NCI-H1417 treated with DMSO at 0.1 percent for 48 hours (cell line): ENCODE measurements at places on chromosomes 12 and 14.
A peak's percentile ranks its signal among the peaks of the same experiment; 100 is the strongest.

- peak; percentile 45 for DNase-seq
Measured at GRCh38 chr12:459430-460258, at the start of gene B4GALNT3. TSS of gene B4GALNT3 (plus strand) at chr12:459939. CDS start at chr12:460377, 438 bp downstream.

DNA sequence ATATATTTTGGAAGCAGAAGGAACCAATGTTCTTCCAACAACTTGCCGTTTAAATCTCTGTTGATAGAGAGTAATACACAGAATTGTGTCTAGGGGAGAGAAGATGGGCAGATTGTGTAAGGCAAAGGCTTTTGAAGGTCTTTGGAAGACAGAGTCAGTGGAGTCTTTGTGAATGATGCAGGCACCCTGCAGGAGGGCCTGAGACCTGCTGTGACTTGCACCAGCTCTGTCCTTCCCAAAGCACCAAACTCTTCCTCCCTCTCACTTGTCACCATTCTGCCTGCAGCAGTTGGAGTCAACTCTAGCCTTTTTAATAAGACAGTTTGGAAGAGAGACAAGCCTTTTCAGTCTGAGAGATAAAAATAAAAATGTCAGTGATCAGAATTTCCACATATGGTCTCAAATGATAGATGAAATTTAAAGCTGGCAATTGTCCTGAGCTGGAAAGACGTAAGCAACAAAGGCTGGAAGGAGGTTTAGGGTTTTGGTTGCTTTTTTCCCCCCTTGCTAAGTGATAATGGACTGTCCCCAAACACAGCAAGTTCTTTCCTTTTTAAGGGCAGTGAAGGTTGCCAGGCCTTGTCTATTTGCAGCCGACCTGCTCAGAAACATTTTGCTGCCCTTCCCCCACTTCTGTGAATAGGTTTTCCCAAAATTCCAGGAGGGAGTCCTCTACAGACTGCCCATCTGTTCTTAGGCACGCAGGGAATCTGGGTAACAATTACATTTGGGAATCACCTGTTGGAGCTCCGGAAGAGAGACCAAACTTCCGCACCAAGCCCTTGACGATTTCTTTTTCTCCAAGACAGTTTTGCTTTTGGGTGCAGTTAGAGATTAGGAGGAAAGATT lies 103.0 kb upstream of the NTF3 start:
- no peak for DNase-seq

- no peak for DNase-seq
Measured at GRCh38 chr12:41213107-41213506, 25.0 kb downstream of the PDZRN4 start.

DNA sequence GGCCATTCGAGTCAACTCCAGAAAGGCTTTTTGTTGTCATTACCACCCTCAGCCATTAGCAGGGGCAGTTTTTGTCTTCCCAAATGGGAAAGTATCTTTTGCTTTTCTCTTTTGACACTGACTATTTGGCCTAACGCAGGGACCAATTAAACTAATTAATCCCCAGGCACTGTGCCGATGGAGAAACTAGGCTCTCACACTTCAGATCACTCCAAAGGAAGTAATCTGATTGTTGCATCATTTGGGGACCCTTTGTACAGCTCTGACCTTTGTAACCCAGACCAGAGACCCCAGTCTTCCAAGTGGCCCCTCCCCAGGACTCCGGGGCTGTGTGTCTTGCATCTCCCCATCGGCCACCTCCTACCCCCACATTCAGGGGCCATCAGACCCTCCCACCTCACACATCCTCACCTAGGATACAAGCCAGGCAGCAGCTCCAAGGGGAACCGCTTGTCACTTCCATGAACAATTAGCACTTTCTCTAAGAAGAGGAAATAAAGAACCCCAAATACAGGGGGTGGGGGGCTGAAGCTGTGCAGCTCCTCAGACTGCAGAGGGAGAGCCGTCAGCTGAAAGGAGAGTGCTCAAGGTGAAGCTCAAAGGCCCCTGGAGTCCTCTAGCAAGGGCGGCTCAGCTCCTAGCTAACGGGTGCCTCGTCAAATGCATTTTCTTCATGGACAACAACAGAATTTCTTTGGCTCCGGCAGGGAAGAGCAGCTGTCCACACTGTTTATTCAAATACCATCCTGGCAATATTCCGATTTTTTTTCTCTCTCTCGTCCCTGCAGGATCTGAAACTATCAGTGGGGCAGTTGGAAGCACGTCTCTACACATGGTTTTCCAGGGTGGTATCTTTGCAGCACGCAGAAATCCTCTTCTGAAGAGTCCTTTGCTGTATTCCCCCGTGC lies 64.3 kb upstream of the DIO3 start:
- no peak for DNase-seq

- DNase-seq = no peak
Measured at GRCh38 chr14:52553002-52553670, 500 bp downstream of the GPR137C start.

- DNase-seq = no peak
Measured at GRCh38 chr12:67428431-67428830, 159.3 kb downstream of the CAND1 start.

DNA sequence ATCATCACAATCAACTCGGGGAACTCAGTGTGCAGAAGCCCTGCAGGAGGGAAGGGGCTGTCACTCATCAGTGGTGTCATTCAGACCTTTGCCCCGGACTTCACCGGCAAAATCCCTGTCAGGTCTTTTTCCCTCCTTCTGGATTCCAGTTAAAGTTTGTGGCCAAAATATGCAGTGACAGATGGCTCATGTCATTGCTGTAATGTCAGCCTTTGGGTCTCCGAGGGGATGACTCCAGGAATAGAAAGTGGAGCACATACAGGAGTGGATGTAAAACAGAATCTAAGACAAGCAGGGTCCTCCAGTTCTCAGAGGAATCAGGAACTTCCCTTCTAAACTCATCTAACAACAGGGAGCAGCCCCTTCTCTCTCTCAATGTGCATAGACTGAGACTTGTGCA lies 130.3 kb upstream of the RASSF8 start:
- DNase-seq = no peak

- peak; percentile 48 for DNase-seq
Measured at GRCh38 chr12:101414533-101415119, 7.1 kb upstream of the ARL1 start.

DNA sequence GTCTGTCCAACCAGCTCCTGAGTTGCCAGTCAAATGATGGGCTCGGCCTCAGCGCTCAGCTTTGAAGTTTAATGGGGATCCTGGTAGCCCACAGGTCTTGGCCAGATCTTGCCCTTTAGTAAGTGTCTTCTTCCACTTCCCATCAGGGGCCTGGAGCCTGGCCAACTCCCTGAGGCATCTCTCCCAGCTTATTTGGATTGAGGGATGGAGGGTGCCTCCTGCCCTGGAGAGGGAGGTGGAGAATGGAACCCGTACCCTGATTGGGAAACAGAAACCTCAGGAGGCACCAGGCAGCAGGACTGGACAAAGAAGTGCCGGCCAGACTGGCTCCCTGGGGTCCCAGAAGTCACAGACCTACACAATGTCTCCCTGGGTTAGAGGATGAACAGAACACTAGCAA lies 40.5 kb upstream of the LTBP2 start:
- DNase-seq = no peak

GRCh38 chr12:43969882-43970281 lies 134.0 kb downstream of the TMEM117 start:
- no peak for DNase-seq

- no peak for DNase-seq
Measured at GRCh38 chr12:105899589-105899988, 239.2 kb downstream of the NUAK1 start.

DNA sequence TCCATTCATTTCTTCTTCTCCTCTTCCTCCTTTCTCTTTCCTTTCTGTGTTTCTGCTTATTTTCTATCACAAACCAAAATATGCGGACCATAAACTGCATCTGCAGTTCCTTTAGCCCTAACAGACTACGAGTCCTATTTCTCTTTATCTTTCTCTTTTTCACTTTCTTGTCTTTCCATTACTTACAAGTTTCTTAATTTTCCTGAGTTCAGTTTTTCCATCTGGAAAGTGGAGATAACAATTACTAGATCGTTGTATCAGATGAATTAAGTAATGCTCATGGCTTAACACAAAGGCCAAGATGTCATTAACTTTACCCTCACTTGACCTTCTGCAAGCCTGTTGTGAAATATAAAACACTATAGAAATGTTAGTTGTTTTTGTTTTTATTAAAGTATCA lies 983 bp upstream of the COPS7A start:
- DNase-seq = no peak

- no peak for DNase-seq
Measured at GRCh38 chr14:58287607-58288042, 10.7 kb upstream of the ARID4A start.

DNA sequence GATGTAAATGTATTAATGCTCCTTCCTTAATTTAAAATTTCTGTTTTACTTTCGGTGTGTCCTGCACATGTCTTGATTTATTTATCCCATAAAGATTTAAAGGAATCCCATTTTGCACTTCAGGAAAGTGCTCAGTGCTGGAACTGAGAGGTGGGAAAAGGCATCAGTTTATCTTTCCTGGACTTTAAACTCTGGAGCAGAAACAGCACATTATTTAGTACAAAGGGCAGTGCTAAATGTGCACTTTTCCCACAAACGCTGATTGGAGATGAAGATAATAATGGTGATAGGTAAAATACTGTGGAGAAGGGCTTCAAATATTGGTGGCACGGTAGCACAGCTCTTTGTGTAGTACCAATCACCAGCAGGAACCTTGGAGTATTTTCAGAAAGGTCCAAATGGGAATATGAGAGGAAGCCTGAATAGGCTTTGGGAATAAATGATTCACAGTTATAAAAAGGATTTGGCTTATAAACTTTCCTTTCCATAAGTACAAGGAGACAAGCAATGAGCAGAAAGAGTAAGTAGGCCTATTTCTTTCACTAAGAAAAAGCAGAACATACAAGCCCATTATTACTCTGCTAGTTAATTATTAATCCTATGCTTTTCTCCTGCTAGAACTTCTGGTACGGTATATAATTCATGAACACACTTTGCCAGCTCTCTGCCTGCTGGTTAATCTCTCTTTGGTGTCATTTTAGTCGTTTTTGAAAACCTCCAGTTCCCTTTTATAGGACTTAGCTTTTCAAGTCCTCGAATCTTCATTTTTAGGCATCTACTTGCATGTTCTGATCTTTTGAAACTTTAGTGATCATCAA lies 58.3 kb downstream of the SLC15A5 start:
- DNase-seq = no peak

DNA sequence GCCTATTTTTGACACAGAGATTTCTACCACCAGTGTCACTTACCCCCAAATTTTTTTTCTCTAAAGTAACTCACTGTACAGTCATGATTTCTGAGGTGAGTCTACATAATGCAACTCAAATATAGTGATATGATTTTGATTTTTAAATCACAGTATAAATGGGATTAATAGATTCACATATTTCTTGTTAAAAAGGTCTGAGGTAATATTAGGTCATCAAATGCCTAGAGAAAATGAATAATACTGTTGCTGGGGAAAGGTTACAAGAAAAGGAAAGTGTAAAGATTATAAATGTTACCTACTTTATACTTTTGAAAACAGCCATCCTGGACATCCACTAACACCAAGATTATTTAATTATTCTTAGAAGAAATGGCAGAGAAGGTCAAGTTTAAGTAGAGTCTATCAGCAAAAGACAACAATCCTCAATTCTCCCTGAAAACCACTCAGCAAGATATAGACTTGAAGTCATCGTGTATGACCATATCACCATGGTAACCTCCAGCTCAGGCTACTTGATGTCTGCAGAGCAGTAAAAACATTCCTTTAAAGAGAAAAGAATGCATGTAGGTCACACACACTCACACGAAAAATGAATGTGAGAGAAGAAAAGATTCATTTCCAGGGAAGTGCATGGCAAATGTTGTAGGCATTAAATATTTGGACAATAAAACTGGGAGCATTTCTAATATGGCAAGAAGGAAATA lies 58.7 kb downstream of the CCDC59 start:
- no peak for DNase-seq

DNA sequence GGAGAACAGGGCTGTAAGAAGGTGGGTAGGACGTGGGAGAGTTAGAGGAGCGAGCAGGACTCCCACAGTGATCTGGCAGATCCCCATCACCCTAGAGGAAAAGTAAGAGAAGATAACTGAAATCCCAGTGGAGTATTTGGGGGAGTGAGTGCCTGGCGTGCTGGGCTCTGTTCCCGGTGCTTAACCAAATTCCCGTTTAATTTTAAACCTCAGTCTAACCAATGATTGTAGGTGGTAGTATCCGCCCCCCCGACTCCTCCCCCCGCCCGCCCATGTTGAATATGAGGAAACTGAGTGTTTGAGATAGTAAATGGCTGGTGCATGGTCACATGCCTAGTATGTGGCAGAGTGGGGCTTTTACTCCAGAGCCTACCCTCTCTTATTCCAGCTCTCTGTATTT lies 1.2 kb downstream of the TARBP2 start:
- no peak for DNase-seq

DNA sequence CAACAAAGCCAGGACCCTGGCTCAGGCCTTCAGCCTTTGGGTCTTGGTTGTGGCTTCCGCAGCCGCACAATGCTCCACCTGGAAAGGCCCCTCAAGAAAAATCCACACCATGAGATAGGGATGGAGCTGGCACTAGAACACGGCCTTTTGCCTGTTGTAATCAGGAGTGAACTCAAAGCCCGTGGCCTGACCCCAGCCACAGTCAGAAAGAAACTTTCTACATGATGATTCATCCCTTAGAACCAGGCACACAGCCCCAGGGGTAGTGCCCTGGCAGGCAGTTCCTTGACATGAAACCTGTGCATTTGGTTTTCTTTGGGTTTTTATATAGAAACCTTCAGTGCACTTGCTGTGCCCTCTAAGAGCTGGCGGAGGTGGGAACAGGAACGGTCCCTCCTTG lies 5.1 kb downstream of the CLMN start:
- no peak for DNase-seq

DNA sequence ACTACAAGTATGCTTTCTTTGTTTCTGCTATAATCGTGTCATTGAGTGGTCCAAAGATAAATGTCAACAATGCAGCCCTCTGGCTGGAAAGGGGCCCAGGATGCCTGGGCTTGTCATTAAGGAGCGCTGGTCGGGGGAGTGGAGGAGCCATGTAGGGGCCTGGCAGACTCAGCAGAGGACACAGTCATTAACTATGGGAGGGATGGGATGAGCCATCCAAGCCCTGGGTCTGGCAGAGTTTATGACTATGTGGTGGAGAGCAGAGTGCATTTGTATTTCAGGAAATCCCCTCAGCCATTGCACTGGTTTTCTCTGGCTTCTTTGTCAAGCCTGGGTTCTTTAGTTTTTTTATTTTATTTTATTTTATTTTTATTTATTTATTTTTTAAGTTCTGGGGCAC lies 243.1 kb downstream of the C12orf75 start:
- DNase-seq = no peak

- no peak for DNase-seq
Measured at GRCh38 chr12:101850199-101850598, 19.4 kb upstream of the GNPTAB start.

DNA sequence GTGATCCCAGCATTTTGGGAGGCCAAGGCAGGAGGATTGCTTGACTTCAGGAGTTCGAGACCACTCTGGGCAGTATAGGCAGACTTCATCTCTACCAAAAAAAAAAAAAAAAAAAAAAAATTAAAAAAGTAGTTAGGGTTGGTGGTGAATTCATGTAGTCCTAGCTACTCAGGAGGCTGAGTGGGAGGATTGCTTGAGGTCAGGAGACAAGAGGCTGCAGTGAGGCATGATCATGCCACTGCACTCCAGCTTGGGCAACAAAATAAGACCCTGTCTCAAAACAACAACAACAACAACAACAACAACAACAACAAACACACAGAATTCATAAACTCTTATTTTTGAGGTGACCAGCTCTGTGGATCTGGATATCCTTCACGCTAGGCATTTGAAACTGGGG lies 17.1 kb downstream of the SLC25A3 start:
- no peak for DNase-seq

- no peak for DNase-seq
Measured at GRCh38 chr12:27733052-27733656, 22.5 kb downstream of the MRPS35 start.
